ENCODE measurements at places on chromosomes 5 and 9.

DNA sequence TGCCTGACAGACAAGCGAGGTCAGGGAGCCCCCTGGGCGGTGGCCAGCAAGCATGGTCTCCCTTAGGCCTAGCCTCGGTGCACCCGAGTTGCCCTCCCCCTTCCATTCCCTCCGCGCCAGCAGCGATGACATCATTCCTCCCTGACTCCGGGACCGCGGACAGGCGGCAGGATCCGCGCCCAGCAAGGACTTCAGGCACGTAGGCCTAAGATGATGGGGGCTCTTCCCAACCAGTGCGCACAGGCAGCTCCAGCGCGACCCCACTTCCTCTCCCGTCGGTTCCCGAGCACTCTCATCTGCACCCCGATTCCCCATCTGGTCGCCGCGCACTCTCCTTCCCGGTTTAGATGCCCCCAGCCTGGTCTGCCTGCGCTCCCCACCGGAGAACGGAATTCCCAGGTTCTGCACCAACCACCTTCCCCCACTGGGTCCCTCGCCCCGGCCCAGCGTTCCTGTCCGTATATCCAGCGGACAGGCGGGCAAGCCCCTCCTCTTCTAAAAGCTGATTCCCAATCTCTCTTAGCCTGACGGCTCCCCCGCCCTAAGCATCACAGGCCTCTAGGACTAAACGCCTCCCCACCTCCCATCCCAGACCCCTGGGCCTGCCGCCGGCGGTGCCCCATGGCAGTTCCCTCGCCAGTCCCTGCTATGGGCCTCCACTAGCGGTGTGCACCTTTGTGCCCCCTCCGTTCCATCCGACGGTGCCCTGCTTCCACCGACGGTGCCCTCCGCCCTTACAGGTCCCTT is 931 bp downstream of the FAM219A start:
- DNase-seq, result peak; percentile 73

GRCh38 chr9:113776194-113776593 is 99.9 kb upstream of the ZNF618 start:
- no peak for DNase-seq

GRCh38 chr5:124583469-124584350 is 162.7 kb downstream of the ZNF608 start:
- DNase-seq, result peak; percentile 68

DNA sequence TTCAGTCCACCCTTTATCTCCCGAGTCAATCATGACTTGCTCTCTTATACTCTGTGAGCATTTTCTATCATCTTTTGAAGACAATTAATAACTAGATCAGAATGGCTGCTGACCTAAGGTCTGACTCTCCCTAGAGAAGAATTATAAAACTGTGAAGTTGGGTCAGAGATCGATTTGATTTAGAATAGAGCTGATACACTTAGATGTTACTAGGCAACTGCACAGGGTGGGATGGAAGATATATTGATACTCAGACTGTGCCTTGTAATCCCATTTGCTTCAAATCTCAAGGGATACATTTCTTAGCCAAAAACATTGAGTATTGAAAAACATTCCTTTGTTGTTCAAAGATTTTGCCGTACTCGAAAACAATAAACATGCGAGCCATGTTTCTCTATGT is 106.0 kb upstream of the NMUR2 start:
- DNase-seq, result no peak

DNA sequence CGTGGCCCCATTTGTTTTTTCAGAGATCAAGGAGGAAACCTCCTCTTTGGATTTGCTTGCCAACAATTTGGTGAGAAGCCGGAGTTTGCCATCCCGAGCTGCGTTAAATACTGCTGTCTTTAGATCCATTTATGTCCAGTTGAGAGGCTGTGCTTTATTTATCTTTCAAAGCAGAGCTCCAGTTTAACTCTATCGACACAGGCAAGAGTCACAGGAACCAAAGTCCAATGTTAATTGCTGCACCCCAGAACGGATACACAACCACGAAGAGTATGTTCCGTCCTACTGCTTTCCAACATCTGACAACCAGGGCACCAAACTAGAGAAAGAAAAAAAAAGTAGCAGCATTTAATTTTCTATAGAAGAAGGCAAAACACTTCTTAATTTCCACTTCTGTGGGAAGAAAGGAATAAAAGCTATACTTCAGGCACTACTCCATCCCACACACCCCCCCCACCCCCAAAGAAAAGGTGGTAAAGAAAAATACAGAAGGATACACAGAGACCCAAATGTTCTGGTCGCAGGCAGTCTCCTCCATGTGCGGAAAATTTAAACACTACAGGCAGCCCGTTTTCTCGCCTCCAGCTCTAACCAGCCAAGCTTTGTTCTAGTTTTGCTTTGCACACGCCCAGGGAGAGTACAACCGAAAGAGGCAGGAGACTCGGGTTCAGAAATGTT is 1.1 kb downstream of the FEM1C start:
- DNase-seq, result peak; percentile 76

- DNase-seq, result peak; percentile 55
Measured at GRCh38 chr9:130150779-130151382, 21.3 kb upstream of the NCS1 start.

DNA sequence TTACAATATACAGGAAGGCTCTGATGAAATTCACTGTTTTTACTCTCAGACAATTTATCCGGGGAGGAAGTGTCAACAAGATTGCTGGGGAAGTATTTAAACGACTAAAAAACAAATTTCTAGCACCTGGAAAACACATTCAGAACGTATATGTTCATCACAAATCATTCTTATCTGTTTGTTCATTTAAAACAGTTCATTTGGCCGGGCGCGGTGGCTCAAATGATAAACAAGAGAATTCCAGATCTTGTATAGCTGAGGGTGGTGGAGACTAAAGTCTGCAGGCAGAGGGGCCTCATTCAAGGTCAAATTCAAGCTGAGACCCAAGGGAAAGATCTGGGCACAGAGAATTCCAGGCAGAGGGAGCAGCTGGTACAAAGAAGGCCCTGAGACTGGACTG is 90.0 kb downstream of the STK10 start:
- peak; percentile 34 for DNase-seq

DNA sequence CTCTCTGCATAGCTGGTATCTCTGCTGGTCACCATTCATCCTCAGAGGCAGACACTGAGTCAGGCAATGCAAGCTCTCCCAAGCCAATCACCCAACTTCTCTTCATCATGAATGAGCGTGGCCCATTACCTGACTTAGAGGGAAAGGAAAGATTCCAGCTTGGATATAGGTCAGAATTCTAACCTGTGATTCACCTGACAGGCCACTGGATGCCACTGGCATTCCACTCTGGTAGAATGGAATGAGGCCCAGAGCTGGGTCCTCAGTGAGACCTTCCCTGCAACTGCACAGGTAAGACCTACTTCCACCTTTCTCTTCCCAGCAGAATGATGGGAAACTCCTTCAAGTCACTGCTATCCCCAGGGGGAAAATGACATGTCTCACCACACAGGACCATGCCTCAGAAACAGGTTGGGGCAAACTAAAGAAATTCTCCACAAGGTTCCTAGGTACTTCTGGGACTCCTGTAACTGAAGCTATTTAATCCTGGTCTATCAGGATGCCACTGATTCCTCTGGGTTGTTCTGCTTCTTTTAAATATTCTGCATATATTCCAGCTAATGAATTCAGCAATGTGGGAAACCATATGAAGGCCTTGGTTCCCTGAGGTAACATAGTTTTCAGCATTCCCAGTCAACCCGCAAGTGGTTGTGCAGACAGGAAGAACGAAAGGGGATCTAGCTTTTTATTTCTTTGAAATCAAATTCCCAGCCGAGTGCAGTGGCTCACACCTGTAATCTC is 62.0 kb downstream of the SUSD1 start:
- DNase-seq, result peak; percentile 7

DNA sequence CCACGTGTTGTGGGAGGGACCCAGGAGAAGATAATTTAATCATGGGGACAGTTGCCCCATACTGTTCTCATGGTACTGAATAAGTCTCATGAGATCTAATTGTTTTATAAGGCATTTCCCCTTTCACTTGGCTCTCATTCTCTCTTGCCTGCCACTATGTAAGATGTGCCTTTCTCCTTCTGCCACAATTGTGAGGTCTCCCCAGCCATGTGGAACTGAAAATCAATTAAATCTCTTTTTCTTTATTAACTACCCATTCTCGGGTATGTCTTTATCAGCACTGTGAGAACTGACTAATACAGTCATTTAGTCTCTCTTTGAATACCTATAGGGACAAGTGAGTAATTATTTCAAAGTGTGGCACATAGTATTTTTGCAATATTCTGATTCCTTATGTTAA is 269.2 kb upstream of the SMARCA2 start:
- no peak for DNase-seq

- DNase-seq, result no peak
Measured at GRCh38 chr9:86516564-86516963, 162.4 kb upstream of the TUT7 start.

DNA sequence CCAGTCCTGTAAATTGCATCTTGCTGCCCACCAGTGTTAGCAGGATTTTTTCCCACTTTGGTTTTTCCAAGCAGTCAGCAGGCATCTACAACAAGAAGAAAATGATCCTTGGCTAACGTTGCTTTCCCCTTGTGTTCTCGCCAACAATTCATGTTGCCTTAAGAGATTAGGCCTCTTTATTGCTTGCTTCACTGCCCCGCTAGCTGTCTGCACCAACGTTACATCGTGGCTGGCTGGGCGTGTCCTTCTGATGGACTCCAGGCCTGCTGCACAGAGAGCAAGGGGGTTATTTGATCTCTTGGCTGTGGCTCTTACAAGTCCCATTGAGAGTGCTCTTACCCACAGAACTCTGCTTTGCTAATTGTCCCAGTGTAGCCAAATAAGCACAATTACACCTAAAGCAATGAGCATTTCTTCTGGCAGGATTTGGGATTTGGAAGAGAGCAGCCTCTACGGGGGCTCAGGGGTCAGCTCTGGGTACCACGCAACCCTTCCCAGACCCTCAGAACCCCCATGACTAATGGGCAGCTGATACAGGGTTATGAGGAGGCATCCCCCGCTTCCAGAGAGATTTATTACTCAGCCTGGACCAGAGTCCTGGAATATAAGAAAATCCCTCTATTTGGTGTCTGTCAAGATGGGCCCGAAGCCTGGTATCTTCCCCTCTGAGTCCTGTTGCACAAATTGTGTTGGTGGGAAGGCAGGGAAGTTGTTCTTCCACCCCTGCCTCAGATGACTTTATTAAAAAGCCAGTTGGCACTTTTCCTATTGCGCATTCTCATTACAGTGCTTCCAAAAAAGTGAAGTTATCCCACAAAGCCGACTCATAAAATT is 17.6 kb downstream of the DCANP1 start:
- DNase-seq, result peak; percentile 84

GRCh38 chr5:180839227-180839626 is 21.8 kb downstream of the ZFP62 start:
- no peak for DNase-seq

GRCh38 chr5:135988546-135988945 is 33.8 kb upstream of the LECT2 start:
- no peak for DNase-seq

DNA sequence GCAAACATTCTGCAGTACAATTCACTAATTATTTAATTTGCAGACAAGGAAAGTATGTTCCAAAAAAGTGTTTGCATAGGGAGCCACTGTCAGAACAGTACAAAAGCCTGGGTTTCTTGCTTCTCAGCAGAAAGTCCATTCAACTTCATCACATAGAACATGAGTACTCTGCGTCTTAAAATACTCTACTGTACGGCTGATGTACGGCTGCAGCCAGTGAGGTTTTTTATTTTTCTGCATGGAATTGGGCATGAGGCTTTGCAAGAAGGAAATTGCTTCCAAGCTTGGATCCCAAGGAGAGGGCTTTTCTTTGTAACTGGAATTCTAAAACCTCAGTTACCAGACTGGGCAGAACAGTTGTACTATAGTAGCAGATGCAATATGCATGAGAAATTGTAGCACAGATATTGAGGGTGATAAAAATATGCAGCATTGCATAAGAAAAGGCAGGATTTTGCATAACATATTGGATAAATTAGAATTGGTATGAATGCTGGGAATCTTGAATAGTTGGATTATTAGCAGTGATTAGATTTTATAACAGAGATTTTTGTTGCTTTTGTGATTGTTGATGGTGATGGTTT is 178.1 kb upstream of the CDH9 start:
- no peak for DNase-seq

DNA sequence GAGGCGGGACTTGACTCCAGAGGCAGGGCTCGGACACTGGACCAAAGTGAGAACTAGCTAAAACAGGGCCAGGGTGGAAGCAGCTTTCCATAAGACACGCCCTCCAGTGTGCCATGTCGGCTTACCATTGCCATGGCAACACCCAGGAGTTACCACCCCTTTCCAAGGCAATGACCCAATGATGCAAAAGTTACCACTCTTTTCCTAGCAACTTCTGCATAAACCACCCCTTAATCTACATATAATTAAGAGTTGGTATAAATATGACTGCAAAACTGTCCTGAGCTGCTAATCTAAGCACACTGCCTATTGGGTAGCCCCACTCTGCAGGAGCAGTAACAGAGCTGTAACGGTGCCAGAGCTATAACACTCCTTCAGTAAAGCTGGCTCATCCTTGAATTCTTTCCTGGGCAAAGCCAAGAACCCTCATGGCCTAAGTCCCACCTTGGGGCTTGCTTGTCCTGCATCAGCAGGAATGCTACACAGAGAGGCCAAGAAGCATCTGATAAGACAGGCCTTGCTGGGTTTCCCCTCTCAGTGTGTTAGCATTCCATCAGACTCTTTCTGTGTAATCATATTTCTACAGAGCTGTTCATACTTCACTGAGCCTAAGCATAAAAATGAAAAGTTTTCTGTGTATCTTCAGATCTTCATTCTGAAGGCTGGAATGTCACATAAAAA is 262.7 kb upstream of the KLF9 start:
- peak; percentile 23 for DNase-seq

DNA sequence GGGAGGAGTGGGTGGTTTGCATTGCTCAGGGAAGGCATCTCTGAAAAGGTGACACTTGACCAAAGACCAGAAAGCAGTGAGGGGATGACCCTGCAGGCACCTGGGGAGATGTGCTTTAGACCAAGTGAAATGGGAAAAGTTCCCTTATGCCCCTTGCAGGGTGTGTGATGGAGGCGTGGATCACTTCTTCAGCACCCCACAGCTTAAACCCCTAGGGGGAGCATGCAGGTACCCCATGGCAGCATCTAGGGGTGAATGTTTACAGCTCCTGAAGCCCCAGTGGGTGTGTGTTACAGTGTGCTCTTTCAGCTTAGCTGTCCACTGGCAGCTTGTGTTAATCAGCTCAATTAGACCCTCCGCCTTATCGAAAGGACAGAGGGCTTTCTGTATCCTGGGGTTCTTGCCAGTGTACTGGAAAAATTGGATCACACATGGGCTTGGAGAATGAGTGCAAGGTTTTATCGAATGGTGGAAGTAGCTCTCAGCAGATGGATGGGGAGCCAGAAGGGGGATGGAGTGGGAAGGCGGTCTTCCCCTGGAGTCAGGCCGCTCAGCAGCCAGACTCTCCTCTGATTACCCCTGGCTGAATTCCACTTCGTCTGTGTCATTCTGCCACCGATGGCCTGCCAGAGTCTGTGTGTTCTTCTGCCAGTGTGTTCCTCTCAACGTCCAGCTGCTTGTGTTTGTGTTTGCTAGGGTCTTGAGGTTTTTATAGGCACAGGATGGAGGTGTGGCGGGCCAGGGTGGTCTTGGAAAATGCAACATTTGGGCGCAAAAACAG is 6.3 kb downstream of the BHMT2 start:
- DNase-seq, result no peak

GRCh38 chr9:93139365-93140182 is 5.5 kb upstream of the NINJ1 start:
- no peak for DNase-seq
